ENCODE measurements at places on chromosomes 2 and 18. TPM values are rescaled to one million over a fixed set of nuclear protein-coding genes. Genes with fewer than 3 reads are reported as not detected.

The CHCHD5 gene
- 23.1 TPM for total RNA-seq

The ERFE gene
- total RNA-seq, result 5.1 TPM

The DNER gene
- total RNA-seq, result 44.3 TPM

The FOXI3 gene
- 0.06 TPM for total RNA-seq

The OR6B2 gene
- not detected for total RNA-seq
